Inflammatory macrophage treated with lipopolysaccharide for 1 hour (primary cell): ENCODE measurements at places on chromosomes 5 and 9.
A peak's percentile ranks its signal among the peaks of the same experiment; 100 is the strongest.

DNA sequence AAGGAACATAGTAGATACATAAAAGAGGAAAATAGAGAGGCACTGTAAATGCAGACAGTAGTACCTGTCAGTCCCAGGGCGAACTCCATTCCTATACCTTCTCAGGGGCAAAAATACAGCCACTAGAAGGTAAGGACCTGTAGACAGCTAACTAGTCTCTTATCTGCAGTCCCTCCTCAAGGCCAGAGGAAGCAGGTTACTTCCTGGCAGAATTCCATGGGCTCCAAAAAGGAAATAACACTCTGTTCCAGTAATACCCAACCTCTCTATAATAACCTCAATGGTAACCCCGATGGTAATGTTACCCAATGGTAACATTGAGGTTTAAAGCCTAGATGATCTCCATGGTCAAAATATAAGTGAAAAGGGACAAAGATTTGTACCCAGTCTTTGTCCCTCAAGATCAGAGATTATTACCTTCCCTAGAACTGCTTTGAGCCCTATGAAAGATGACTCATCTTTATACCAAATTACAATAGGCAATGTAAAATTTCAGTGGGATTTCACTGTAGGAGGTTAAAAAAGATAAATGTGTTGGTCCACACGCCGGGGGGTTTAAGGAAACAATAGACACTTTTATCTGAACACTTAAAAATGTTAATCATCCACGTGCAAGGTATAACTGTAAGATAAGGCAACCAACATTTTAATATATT lies 113.0 kb downstream of the DENND1A start:
- DNase-seq = no peak

GRCh38 chr5:2381861-2382260 lies 369.6 kb downstream of the IRX2 start:
- DNase-seq = no peak

- DNase-seq = no peak
Measured at GRCh38 chr9:7983490-7983889, 183.9 kb upstream of the DMAC1 start.

GRCh38 chr5:147805030-147805454 lies 22.5 kb upstream of the JAKMIP2 start:
- DNase-seq = peak; percentile 96

GRCh38 chr5:176775409-176775808 lies 35.0 kb upstream of the UNC5A start:
- DNase-seq = no peak

DNA sequence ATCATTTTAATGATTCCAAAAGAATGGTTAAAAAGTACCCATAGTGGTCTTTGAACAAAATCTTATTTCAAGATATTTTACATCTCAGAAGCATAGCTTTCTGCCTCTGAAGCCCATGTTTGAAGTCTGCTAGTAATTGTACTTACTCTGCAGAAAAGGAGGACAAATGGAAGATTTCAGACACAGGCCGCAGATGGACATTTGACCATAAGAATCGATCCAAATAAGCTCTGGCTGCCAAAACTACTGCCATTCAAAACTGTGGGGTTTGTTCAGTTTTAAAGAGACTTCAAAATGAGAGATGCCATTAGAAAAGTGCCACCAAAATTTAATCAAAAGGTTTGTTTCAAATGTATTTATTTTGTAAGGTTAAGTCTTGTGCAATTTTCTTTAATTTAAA lies 306.7 kb downstream of the DTWD2 start:
- no peak for DNase-seq

DNA sequence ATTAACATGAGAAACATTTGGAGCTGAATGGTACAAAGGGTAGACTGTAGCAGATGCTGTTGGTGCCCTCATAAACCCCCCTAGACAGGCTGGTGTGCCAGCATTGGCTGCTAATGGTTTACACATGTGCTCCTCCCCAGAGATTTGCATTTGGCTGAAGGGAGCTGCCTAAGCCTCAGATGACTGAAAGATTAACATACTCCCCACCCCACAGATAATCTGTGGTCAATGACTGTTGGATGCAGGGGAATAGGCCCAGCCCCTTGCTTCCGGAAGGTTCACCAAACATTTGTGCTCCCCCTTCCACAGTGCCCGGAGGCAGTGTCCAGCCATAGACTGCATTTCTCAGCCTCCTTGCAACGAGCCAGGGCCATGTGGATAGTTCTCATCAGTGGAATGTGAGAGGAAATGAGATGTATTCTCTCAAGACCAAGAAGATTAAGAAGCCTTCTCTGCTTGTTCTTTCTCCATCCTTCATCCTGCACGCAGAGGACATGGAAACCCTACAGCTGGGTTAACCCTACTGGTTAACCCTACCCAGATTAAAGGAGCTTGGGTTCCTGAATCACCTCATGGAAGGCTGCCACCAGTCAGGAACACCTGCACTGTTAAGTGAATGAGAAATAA lies 79.6 kb downstream of the PHAX start:
- no peak for DNase-seq
